ENCODE measurements at places on chromosomes 6 and 20.

GRCh38 chr6:32974541-32975308, 6.3 kb downstream of the BRD2 start:
- DNase-seq: no peak

DNA sequence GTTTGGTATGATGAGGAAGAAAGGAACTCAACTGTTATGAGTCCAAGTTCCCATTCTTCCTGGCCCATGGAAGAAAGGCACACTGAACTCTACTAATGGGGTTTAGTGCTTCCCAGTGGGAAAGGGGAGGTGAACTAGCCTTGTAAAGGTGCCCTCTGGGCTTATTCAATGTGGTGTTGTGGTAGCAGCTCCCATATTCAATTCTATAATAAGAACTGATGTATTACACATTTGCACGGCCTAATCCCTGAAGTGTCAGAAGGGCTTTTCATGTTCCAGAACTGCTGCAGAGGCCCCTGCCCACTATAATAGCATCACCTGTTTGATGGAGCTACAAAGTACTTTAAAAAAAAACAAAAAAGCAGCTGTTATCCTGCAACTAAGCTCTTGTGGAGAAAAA, 17.1 kb downstream of the PRKN start:
- no peak for DNase-seq

- no peak for DNase-seq
Observed at GRCh38 chr6:148723484-148723883, 23.3 kb upstream of the UST start.

DNA sequence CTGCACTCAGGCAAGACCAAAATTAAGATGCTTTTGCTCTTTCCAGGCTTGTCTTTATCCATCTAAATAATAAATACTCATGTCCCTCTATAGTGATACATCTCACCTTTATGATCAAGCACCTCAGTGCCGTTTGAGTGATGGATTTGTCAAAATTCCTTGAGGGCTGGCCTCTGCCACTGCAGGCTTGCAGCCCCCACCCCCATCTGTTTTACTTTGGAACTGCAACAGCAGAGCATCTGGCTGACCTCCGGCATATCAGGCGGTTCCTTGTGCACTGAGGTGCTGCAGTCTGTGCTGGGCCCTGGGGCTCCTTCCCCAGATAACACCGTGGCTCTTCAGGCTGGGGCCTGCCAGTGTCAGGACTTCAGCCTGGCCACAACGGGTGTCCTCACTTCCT, 386.9 kb downstream of the CDH26 start:
- DNase-seq: no peak

GRCh38 chr20:24672886-24673677, 203.7 kb downstream of the SYNDIG1 start:
- no peak for DNase-seq

DNA sequence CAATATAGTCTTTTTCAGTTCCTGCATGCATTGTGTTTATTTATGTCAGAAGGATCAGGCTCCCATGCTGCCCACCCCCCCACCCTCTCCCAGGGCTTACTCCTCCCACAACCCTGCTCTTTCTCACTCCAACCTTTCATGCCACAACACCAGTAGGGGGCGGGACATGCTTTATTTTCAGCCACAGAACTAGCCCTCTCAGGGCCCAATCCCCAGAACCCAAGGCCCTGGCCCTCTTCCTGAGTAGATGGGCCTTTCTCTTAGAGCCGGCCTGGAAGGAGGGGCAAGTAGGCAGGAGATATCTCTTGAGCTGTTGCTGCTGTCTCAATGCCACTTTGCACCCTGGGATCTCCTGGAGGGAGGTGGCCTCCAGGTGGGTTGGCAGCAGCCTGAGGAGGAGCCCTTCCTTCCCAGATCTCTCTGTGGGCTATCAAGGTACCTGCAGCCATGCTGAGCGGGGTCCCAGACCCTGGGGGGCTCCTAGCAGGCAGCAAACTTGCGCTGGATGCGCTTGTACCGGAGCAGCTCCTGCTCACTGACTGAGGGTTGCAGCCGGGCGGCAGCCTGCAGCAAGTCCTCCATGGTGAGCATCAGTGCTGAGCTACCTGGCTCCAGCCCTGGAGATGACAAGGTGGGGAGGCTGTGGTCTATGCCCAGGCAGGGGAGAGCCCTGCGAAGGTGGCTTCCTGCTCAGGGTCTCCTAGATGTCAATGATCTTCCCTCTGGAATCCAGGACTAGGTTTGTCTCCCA, 3.5 kb downstream of the GNMT start:
- DNase-seq: no peak

- no peak for DNase-seq
Observed at GRCh38 chr6:107750176-107750797, 73.8 kb downstream of the SCML4 start.

DNA sequence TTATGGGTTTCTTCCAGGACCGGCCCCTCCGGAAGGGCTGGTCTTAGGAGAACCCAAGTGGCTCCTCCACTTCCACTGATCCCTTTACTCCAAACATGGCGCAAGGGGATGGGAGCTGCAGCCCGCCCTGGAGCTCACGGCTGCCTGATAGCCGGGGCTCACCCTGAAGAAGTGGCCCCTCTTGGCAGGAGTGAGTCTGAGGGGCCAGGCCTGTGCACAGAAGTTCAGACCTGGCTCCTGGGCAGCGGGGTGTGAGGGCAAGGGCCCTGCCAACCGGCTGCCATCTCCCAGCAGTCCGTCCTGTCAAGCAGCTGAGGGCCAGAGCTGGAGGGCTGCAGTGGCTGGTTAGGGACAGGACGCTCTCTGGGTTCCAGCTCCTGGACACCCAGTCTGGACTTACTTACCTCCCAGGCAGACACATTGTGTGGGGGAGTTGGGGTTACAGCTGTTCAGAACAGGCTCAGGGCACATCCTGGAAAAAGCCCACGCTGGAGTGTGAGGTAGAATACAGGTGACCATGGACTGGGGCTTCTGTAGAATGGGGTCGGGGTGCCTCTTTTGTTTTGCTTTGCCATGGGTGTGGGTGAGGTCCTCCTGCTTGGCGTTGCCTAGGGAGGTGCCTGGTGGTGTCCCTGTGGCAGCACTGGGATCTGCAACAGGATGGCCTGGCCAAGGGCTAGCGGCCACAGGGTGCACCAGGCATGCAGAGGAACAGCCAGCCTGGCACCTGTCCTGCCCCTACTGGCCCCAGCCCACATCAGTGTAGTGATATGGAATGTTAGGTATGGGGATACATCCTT, 88.4 kb downstream of the ASXL1 start:
- DNase-seq: no peak

GRCh38 chr6:14396826-14397517, 279.4 kb downstream of the CD83 start:
- DNase-seq: no peak

GRCh38 chr20:1669304-1669703, 11.7 kb upstream of the SIRPG start:
- DNase-seq: no peak

DNA sequence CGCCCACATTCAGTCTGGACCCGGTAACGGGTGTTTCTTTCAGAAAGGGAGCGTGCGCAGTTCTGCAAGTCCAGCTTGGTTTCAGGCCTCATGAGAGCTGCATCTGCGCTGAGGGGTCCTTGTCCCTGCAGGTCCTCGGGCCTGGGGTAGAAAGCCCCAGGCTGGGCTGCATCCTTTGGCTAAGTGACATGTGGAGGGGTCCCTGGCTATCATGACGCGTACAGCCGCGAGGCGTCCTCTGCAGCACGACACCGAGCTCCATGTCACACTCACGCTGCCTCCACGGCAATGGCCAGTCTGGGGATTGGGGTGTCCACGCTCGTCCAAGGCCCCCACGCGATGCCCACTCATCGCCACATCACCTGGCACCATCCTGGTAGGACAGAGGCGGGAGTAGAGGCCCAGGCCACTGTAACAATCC, 1.7 kb upstream of the KIF25 start:
- no peak for DNase-seq

- DNase-seq: no peak
Observed at GRCh38 chr6:147717991-147718390, 209.5 kb downstream of the SAMD5 start.
